Activated B cell treated with CpG ODN at 0.5 μM for 24 hours (primary cell): ENCODE measurements at places on chromosomes 2 and 18. TPM values are rescaled to one million over a fixed set of nuclear protein-coding genes. Genes with fewer than 3 reads are reported as not detected.

DNA sequence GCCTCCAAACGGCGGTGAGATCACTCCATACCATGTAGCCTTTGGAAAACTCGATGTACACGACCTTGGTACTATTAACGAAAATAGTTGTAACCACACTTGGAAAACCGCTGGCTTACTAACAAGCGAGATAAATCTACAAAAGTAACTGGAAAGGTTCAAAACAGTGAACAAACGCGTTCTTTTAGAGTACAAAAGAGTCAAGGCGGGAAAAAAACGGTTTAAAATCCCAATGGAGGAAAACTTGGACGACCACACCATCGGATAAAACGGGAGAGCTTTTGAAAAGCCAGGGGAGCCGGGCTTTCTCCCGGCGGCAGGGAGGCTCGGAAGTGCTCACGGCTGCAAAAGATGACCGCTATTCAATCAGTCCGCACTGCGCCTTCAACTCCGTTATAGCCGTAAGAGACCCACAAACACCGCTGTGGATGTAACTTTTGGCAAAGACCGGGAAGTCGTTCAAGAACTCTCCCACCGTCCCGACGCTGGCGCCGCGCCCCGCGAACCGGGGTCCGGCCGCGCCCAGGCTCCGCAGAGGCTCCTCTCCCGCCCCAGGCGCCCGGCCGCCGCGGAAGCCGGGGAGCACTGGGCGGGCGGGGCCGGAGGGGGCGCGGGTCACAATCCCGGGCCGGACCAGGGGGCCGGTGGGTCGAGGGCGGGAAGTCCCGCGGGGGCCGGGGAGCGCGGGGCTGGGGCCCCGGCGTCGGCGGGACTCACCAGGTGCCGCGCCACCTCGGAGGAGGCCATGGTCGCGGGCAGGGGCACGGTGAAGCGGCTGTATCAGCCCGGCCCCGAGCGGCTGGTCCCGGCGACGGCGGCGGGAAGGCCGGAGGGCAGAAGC lies 465 bp downstream of the SEPTIN10 start:
- peaks cover 3% of the 10 kb centered on the region for H3K36me3 ChIP-seq
- peaks cover 57% of the 10 kb centered on the region for H3K27me3 ChIP-seq
- peak overlapping the region; percentile 85 for H3K4me3 ChIP-seq
- peaks cover 15% of the 10 kb centered on the region for H3K4me1 ChIP-seq
- no peak for DNase-seq
- peak overlapping the region; percentile 9 for H3K27ac ChIP-seq

- no peak for DNase-seq
- H3K27ac ChIP-seq: no peak overlapping the region
- peaks cover 57% of the 10 kb centered on the region for H3K36me3 ChIP-seq
- H3K4me1 ChIP-seq: no peaks in the 10 kb centered on the region
- no peaks in the 10 kb centered on the region for H3K27me3 ChIP-seq
Measured at GRCh38 chr18:47118981-47119380, 31.3 kb downstream of the HDHD2 start.

GRCh38 chr18:1037776-1038175 lies 133.1 kb downstream of the ADCYAP1 start:
- H3K4me3 ChIP-seq: no peak overlapping the region
- no peaks in the 10 kb centered on the region for H3K4me1 ChIP-seq
- DNase-seq: no peak
- H3K36me3 ChIP-seq: no peaks in the 10 kb centered on the region
- no peak overlapping the region for H3K27ac ChIP-seq

GRCh38 chr18:69484699-69485396 lies 84.2 kb downstream of the DOK6 start:
- no peaks in the 10 kb centered on the region for H3K36me3 ChIP-seq
- no peak overlapping the region for H3K27ac ChIP-seq
- no peak overlapping the region for H3K4me3 ChIP-seq
- no peaks in the 10 kb centered on the region for H3K4me1 ChIP-seq
- H3K27me3 ChIP-seq: no peaks in the 10 kb centered on the region

The GPR45 gene
- not detected in 2 replicates for total RNA-seq

DNA sequence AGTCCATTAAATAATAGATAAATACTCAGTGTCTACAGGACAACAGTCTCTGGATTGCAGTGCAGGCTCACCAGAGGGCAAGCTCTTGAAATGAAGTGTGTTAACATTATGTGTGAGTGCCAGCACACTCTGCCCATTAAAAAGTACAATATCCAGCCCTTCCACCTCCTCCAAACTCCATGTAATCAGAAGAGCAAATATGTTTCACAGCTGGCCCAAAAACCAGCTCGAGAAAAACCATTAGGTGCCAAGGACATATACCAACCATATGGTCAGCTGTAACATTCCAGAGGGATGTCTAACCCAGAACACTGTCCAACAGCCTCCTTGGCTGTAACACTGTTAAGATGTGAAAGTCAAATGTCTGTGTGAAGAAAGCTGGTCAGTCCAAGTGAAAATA lies 112.2 kb downstream of the ZNF385B start:
- no peaks in the 10 kb centered on the region for H3K36me3 ChIP-seq
- H3K4me3 ChIP-seq: no peak overlapping the region
- no peak for DNase-seq
- no peaks in the 10 kb centered on the region for H3K27me3 ChIP-seq
- no peak overlapping the region for H3K27ac ChIP-seq

The GAREM1 gene
- not detected in 2 replicates for total RNA-seq

DNA sequence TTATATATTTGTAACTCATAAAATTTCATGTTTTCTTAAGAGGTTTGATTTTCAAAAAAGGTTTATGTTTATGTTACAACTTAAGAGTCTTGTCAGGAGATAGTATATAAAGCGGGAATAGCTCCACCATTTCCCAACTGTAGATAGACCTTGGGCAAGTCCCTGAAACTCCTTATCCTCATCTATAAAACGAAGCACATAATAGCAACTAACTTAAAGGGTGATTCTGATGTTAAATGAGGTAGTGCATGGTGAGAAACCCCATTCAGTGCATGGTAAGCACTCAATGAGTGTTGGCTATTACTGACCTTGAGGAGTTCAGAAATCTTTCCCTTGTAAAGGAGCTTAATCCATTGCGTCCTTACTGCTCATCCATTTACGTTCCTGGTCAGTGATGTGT lies 34.1 kb downstream of the KCTD18 start:
- peaks cover 7% of the 10 kb centered on the region for H3K4me1 ChIP-seq
- H3K27me3 ChIP-seq: no peaks in the 10 kb centered on the region
- DNase-seq: no peak
- no peaks in the 10 kb centered on the region for H3K36me3 ChIP-seq
- no peak overlapping the region for H3K4me3 ChIP-seq

DNA sequence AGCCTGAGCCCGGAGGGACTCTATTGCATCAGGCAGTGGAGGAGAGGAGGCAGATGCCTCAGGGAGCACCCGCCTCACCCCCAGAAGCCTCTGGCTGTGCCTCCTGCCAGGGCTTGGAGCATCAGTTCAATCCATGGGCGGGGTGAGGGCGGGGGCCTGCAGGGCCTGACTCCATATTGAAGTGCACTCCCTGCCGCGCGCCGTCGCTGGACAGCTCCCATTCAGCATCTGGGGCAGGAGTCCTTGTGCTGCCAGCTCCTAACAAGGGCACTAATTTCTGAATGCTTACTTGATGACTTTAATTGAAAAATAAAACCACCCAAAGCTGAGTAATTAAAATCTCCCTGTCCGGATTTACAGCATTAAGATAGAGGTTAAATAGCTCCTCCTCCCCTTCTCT lies 23.8 kb downstream of the C1QL2 start:
- DNase-seq: no peak
- peaks cover 14% of the 10 kb centered on the region for H3K27me3 ChIP-seq
- H3K36me3 ChIP-seq: no peaks in the 10 kb centered on the region
- H3K4me3 ChIP-seq: no peak overlapping the region

GRCh38 chr2:138724729-138725459 lies 55.3 kb downstream of the NXPH2 start:
- DNase-seq: no peak
- H3K36me3 ChIP-seq: no peaks in the 10 kb centered on the region
- H3K4me1 ChIP-seq: no peaks in the 10 kb centered on the region
- peaks cover 5% of the 10 kb centered on the region for H3K27me3 ChIP-seq
- no peak overlapping the region for H3K4me3 ChIP-seq
